Activated naive CD4-positive, alpha-beta T cell treated with anti-CD3 and anti-CD28 coated beads, Interleukin-2, amount 10 ng/mL, durations not matched to agents 7 days and 5 days (primary cell): ENCODE measurements at places on chromosomes 1 and 21.

DNA sequence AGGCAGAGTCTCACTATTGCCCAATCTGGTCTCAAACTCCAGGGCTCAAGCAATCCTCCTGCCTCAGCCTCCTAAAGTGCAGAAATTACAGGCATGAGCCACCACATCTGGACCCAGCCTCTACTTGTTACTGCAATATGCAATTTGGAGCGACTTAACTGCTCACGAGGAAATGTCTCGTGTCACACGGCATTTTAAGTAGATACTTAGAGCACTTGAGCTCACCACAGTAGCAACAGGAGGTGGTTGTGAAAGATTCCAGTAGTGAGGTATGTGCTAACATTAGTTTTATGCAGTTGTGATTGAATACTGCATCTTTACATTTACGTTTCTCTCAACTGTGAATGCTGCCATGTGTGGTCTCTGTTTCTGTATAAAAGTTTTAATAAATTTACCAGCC lies 5.8 kb upstream of the NDUFV3 start:
- DNase-seq = no peak

GRCh38 chr1:157249326-157249725 lies 111.1 kb upstream of the ETV3 start:
- no peak for DNase-seq

- DNase-seq = no peak
Measured at GRCh38 chr1:95035536-95035935, 37.2 kb downstream of the ALG14 start.

DNA sequence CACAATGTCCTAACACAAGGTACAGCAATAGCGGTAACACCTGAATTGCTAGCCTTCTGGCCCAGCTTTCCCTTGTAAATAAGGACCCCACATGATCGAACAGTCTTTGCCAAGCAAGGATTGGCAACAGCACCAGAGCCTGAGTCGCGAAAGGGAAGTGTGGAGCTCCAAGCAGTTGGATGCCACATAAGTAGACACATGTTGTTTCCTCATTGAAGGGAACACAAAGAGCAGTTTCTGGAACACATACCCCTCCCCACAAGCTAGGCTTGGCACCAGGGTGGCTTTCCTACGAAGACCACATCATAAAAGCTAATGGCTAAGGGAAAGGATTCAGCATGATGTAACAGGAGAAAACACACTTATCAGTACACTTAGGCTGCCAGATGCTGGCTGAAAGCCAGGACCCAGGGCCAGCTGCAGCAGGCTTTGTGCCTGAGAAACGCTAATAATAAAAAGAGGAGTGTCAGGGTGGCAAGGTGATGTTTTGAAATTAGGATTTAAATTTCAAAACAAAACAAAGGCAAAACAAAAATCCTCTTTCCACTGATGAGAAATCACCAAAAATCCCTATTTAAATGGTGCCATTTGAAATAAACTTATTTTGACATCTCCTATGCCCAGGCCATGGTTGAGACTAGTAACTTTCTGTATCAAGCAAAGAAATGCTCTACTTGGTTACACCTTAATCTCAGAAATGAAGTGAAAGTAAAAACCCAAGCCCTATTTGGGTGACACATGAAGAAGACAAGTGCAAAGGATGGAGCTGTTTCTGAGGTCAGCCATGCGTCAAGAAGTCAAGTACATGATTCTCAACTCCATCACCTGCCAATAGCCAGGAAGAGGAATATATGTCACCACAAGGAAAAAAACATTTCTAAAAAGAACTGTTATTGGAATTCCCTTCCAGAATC lies 11.9 kb upstream of the CPLANE2 start:
- DNase-seq = no peak

GRCh38 chr1:36321119-36321951 lies 2.1 kb downstream of the EVA1B start:
- peak; percentile 45 for DNase-seq

DNA sequence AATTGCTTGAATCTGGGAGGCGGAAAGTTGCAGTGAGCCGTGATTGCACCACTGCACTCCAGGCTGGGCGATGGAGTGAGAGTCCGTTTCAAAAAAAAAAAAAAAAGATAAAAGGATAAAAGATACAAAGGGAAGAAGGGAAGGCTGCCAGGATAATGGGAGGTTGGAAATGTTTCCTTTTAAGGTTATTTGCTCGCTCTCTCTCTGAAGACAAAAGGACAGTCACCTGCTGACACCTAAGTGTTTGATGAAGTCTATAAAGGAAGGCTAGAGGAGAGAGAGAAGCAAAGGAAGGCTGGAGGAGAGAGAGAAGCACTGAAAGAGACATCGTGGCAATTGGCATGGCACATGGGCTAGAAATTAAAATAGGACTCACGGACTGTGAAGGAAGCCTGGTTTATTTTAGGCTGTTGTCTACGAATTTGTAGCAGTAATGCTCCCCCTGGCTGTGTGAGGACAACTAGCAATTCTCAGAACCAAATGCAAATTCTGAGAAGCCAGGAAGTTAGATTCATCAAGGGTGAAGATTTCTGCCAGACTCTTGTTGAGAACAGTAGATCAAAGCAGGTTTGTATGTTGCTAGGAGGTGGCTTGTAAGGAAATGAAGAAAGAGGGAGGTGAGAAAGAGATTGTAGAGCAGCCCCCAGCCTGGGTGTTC lies 154.2 kb downstream of the ZP4 start:
- no peak for DNase-seq

- DNase-seq = peak; percentile 84
Measured at GRCh38 chr21:42309753-42310213, 5.4 kb downstream of the TFF3 start.

- no peak for DNase-seq
Measured at GRCh38 chr1:202285908-202286307, 55.8 kb downstream of the UBE2T start.

DNA sequence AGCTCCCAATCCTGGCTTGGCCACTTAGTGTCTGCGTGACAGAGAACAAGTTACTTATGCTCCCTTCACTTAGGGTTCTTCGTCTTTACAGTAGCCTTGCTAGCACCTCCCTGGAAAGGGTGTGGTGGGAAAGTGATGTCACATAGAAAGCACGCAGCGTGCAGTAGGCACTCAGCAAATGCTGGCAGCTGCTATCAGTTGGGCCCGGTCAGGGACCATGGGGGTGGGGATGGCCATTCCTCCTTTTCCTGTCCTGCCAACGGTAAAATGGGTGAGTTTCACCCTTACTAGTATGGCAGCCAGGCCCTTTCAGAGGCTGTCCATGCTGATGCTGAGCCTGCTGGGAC lies 6.2 kb upstream of the KCNA10 start:
- DNase-seq = no peak

- DNase-seq = no peak
Measured at GRCh38 chr1:54459140-54459539, 52.9 kb upstream of the SSBP3 start.

DNA sequence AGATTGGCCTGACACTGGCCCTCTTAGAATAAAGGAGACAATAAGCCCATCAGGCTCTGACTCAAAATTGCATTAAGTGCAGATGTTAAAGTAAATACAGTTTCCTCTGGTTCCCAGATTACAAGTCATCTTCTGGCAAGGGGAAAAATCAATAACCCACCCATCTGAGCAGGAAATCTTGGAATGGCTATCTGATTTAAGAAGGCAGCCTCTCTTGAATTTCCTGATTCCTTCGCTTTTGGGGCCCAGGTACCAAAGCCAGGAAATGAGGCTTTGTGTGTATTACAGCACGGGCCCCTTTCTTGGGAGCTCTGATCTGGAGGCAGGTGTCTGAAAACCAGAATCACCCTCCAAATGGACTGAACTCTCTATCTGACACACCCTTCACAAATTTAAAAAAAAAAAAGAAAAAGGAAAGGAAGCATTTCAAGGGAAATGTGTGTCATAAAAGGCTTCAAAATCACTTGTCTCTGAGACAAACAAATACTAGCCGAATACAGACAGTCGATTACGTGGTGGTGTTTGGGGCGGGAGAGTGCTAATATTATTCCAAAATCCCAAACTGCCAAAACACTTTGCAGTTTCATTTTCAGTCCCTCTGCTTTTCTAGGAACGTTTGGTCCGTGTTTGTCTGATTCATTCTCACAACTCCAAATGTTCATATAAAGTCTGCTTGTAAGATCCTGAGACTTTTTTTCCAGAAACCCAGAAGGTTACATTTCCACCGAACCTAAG lies 240.9 kb upstream of the CAMK1G start:
- DNase-seq = no peak

GRCh38 chr1:33302325-33302724 lies 18.6 kb downstream of the A3GALT2 start:
- peak; percentile 71 for DNase-seq

DNA sequence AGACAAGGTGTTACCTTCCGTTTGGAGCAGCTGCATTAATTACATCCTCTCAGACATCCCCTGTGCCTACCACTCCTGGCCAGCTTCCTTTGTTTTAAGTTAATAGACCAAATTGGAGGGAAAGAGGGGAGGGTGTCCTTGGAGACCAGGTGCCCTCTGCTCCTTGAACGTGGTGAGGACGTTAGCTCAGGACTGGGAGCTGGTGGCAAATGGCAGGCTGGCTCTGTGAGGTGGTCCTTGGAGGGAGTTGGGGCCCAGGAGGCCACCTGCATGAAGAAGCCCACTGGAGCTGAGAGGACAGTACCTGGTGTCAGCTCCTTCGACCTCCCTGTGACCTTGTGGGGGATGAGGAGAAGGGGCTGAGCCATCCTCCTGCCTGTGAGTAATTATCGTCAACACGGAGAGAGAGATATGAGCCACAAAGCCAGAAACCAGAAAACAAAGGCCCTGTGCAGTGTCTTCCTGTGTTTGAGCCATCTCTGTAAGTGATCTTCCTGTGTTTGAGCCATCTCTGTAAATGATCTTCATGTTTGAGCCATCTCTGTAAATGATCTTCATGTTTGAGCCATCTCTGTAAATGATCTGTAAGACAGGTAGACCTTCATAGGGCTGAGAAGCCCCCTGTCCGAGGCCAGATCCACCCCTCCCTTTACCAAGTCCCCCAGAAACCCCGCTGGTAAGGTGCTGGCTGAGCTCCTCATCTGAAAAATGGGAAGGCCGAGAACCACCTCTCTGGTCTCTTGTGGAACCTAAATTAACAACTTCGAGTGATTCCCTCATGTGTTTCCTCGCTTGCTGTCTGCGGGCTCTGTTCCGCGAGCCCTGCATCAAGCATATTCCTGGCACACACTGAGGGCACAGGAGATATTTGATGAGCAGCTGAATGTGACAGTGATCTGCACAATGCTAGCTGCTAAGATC lies 126.0 kb downstream of the CAMTA1 start:
- no peak for DNase-seq

DNA sequence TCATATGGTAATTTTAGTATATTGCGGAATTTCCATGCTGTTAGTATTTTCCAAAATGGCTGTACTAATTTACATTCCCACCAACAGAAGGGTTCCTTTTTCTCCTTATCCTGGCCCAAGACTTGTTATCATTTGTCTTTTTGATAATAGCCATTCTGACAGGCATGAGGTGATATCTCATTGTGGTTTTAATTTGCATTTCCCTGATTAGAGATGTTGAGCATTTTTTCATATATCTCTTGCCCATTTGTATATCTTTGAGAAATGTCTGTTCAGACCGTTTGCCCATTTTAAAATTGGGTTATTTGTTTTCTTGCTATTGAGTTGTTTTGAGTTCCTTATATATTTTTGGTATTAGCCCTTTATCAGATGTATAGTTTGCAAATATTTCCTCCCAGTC lies 14.0 kb downstream of the CAPZA1 start:
- DNase-seq = no peak

- no peak for DNase-seq
Measured at GRCh38 chr1:64955097-64956009, 11.0 kb downstream of the JAK1 start.

DNA sequence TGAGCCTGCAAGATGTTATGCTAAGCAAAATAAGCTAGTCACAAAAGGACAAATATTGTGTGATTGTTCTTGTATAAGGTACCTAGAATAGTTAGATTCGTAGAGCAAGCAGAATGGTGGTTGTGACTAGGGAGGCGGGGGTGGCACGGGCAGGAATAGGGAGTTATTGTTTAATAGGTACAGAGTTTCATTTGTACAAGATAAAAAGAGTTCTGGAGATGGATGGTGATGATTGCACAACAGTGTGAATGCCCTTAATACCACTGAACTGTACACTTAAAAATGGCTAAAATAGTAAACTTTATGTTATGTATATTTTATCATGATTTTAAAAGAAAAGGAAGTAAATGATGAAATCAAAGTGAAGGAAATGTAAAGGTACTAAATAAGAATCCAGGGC lies 20.6 kb downstream of the LRRC42 start:
- DNase-seq = no peak

GRCh38 chr1:69527273-69527672 lies 40.4 kb upstream of the LRRC7 start:
- DNase-seq = no peak

DNA sequence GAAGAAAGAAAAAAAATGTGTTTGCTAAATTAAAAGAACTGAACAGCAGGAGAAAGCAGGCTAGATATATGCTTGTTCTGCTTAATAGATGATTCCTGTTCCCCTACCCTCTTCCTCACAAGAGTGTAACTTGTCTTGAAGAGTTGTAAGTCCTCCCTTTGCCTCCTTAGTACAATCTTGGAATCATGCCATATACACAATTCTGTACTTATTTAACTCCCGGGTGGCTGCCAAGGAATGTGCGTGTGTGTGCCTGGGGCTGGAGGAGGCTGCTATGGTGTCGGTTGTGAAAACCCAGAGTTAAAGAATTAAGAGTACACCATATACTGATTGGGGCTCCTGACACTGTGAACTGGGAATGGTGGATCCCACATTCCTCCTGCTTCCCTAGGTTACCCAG lies 194.2 kb downstream of the SIPA1L2 start:
- DNase-seq = no peak

- DNase-seq = no peak
Measured at GRCh38 chr1:88740784-88741183, 56.7 kb downstream of the PKN2 start.

GRCh38 chr21:18545908-18546307 lies 142.3 kb upstream of the TMPRSS15 start:
- DNase-seq = no peak

GRCh38 chr1:47732489-47732888 lies 264.7 kb downstream of the TRABD2B start:
- no peak for DNase-seq

DNA sequence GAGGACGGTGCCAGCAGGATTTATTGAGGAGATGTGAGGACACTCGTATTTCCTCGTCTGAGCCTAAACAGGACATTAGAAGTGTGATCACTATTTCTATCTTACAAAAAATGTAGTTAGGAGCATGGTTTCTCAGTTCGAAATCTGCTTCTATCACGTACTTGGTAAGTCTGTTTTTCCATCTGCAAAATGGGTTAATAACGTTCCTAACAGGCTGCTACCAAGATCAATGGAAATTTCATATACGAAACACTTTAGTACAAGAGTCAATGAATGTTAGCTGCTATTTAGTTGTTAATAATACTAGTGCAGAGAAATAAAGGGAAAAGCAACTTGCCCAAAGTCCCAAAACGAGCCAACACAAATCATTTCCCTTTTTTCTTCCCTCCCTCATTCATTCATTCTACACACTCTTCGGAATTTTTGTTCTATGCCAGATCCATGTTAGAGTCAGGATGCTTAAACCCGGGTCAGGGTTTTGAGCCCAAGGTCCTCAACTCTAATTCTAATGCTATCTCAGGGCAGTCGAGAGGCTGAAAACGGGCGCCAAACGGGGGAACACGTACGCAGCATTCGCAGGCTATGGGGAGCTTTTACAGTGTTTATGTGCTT lies 608 bp downstream of the SNRNP40 start:
- no peak for DNase-seq

- no peak for DNase-seq
Measured at GRCh38 chr1:115337276-115337632, 795 bp downstream of the NGF start.

- DNase-seq = no peak
Measured at GRCh38 chr1:219659684-219660083, 46.8 kb upstream of the ZC3H11B start.
